ENCODE measurements at places on chromosomes 2 and 18.

GRCh38 chr2:121289271-121289670 is 4.3 kb upstream of the TFCP2L1 start:
- DNase-seq: no peak

DNA sequence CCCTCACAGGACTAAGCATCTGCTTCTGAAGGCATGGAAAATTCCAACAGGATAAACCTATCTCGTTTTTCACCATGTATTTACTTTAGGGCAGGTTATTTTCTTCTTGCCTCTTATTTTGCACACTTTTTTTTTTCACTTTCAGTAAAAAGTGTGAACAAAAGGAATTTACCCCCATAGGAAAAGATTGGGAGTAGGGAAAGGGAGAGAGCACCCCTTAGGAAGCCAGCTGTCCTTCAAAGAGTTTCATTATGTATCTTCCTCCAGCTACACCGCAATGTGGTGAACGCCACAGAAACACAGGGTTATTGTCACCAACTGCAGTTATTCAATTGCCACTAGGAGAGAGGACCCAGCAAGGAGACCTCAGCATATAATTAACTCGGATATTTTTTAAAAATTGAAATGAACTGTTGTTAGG is 286.2 kb upstream of the VRK2 start:
- DNase-seq: no peak

GRCh38 chr2:39411181-39411944 is 25.7 kb downstream of the MAP4K3 start:
- no peak for DNase-seq

DNA sequence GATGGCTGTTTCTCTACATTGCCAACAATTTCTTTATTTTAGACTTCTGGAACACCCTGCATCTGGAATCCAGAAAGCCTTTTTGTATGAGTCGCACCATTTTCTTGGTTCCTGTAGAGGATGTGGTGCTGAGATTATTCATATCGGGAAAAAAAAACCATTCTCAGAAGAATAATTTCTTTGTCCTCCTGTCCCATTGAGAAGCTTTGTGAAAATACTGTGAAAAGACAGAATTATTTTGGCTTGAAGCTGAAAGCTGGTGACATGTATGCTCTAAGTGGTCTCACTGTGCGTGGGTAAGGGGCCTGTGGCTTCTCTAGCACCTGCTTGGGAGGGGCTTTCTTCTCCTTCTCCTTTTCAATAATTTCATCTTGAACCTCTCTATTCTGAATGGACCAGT is 138.4 kb downstream of the FAM210A start:
- no peak for DNase-seq

- DNase-seq: no peak
These were observed 4.4 kb downstream of the ADCYAP1 start for GRCh38 chr18:908758-909724.

DNA sequence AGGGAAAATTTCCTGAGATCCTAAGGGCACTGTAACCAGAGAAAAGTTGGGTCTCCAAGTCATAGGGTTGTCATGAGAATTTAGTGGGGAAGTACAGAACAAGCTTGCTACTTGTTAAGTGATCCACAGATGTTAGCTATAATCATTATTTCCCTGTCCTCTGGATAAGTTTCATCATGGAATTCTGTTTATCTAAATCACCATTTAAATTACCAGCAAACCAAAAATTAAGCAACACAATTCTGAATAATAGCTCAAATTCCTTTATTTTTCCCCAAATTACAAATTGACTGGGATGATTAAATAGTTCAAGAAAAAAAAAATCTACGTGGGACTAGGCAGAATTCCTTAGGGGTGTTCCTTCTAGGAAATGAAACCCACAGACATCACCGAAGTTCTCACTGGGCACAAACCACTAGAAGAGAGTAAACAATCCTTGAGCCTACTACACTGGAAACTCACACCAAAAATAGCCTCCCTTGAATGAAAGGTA is 159.5 kb downstream of the COL6A3 start:
- DNase-seq: no peak

- DNase-seq: no peak
These were observed 4.9 kb downstream of the STAT4 start for GRCh38 chr2:191145769-191146471.

DNA sequence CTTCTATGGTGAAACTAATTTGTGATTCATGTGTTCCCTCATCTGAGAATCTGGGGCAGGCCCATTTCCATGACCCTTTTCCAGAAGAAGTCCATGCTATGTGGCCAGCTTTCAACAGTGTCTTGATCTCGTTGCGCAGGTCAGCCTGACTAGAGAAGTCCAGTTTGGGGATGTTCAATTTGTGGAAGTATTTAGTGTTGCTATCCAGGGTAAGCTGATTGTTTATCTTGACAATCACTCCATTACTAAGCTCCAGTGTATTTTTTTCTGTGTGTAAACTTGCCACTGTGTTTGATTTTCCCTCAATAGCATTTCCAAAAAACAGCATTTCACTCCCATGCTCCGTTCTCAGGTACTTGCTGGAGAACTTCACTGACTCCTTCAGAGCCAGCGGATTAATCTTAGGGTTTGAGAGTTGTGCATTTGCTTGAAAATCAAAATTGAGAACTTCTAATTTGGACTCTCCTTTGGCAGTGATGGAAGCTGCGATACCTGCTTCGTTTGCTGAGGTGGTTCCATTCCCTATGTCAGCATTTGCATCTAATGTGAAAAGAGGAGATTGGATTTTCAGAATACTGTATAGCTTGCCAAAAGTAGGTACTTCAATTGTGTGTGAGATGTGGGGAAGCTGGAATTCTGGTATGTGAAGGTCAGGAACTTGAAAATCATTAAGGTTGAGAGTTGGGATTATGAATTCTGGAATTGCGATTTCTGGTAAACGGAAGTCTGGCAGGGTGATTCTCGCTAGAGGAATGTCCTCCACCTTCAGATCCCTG is 35.7 kb downstream of the APOB start:
- DNase-seq: no peak

DNA sequence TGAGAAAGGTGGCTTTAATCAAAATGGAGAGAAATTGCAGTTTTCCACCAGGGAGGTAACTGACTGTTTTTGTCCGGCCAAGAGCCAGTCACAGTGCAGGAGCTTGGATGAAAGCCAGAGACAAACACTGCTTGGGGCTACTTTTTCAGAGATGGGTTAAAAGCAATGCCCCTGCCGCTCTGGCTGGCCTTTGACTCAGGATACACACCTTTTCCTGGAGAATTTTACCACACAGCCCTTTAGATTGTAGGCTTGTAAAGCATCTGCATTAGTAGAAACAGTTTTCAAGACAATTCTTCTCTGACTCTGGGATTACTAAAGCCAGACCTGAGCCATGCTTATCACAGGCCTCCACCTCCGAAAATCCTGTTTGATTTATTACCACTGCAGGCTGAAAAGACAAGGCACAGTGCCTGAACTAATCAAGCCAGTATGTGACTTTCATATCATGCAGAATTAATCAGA is 79.7 kb downstream of the CCBE1 start:
- no peak for DNase-seq

All from activated naive CD4-positive, alpha-beta T cell (primary cell).